ENCODE measurements at places on chromosomes 3 and 15. TPM values are rescaled to one million over a fixed set of nuclear protein-coding genes. Genes with fewer than 3 reads are reported as not detected.

The MKRN2OS gene
- not detected for total RNA-seq

The IL1RAP gene
- total RNA-seq, result 11.7 TPM

The TNFAIP8L3 gene
- total RNA-seq, result 4.1 TPM

The ALDH1L1 gene
- 2.9 TPM for total RNA-seq

The P3H2 gene
- total RNA-seq, result 19.3 TPM
